ENCODE measurements at places on chromosomes 7 and 10. TPM values are rescaled to one million over a fixed set of nuclear protein-coding genes. Genes with fewer than 3 reads are reported as not detected.

DNA sequence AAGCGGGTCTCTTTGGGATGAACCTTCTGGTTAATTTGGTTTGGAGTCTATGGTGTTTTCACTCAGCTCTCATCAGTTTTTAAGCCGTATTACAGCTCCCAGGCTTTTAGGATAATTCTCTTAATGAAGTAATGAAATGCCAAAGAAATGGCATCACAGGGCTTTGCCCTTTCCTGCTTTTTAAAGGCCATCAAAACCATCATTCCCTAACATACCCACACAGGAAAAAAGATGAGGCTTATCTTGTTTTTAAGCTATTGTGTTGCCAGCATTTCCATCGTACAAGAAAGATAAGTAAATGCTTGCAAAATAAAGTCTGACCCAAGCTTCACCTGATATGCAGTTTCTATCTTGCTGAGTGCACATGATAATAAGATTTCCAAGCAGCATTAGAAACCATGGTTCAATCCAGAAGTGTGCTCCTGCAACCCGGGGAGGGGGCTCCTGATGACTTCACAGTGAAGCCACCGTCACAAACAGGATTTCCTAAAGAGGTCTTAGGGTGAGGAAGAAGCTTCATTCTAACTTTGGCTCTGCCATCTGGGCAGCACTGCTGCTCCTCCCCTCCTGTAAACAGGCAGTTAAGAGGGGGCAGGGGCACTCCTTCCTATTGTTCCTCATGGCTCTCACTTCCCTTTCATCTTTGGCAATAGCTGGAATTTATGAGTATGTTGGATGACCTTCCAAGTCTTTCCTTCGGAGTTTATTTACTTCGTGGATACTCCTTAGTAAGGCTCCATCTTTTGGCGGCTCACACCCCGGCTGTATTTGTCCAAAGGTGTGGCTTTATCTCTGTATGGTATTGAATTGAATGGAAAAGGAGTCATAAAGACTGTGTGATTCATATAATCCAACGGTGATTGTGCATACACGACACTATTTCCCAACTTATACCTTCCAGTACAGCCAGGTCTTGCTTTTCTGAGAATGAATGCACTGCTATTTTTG lies 55.2 kb upstream of the FAM133B start:
- no peak overlapping the region for H3K4me3 ChIP-seq
- no peaks in the 10 kb centered on the region for H3K36me3 ChIP-seq
- H3K27me3 ChIP-seq: no peaks in the 10 kb centered on the region

GRCh38 chr7:55548295-55548731 lies 24.0 kb downstream of the VOPP1 start:
- H3K4me3 ChIP-seq: no peak overlapping the region
- H3K27me3 ChIP-seq: no peaks in the 10 kb centered on the region
- no peaks in the 10 kb centered on the region for H3K36me3 ChIP-seq
- no peak for DNase-seq
- H3K27ac ChIP-seq: no peak overlapping the region

DNA sequence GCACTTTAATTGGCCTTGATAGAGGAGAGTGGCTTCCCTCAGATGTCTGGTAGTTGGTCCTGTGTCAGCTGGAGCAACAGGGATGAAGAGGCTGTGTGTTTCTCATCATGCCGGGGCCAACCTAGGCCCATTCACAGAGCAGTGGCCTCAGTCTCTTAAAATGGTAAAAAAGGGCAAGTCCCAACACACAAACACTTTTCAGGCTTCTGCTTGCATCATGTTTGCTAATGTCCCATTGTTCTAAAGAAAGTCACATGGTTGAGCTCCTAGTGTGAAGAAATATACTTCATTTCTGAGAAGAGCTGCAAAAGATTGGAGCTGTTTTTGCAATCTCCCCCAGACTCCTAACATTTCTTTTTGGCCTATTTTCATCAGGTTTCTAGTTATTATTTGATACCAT lies 40.6 kb upstream of the RBAK start:
- H3K36me3 ChIP-seq: no peaks in the 10 kb centered on the region
- no peaks in the 10 kb centered on the region for H3K4me1 ChIP-seq
- H3K27ac ChIP-seq: no peak overlapping the region
- no peak overlapping the region for H3K4me3 ChIP-seq
- no peak for DNase-seq

GRCh38 chr7:35645691-35646090 lies 49.2 kb downstream of the HERPUD2 start:
- H3K27me3 ChIP-seq: no peaks in the 10 kb centered on the region
- no peak for DNase-seq
- H3K27ac ChIP-seq: no peak overlapping the region
- no peak overlapping the region for H3K4me3 ChIP-seq
- peaks cover 12% of the 10 kb centered on the region for H3K4me1 ChIP-seq
- H3K36me3 ChIP-seq: peaks cover 7% of the 10 kb centered on the region

DNA sequence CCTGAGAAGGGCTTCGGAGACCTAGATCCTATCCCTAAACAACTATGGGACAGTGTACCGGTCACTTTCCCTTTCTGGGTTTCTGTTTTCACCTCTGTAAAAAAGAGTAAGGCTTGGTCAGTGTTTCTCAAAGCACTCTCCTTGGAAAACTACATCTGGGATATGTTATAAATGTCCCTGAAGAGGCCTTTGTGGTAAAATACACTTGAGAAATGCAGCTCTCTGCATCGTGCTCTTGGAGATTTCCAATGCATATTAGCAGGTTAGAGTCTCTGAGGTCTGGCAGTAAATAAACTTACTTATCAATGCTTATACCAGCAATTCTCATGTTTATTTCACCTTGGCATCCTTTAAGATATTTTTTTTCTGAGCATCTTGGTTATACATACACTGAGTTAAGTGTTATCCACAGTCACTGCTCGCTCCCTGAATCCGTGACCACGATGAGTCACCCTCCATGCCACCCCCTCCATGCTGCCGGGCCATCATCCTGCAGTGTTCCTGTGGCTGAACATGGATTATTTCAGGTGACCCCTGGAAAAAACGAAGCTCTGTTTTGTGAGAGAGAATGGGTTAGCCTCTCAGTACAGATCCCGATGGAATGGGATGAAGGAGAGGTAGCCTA lies 3.3 kb upstream of the TBXAS1 start:
- DNase-seq: peak; percentile 35
- H3K27ac ChIP-seq: no peak overlapping the region
- H3K4me1 ChIP-seq: peaks cover 12% of the 10 kb centered on the region
- H3K36me3 ChIP-seq: no peaks in the 10 kb centered on the region

DNA sequence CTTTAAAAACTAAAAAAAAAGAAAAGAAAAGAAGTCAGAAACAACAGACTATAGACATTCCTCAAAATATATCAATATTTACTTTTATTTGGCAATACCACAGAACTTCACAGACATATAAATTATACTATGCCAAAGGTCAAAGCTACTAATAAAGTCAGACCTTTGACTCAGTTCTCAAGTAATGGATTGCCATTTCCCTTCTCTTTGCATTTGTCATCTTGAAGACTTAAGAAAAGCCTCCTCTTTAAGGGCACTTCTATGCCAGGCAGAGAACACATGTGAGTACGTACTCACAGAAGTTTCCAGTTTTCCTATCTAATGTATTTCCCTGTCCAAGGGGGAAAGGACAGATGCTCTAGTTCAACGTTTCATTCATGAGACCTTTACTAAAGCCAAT lies 37.6 kb downstream of the TNPO3 start:
- no peak for DNase-seq
- peaks cover 27% of the 10 kb centered on the region for H3K4me1 ChIP-seq
- peaks cover 51% of the 10 kb centered on the region for H3K36me3 ChIP-seq
- no peak overlapping the region for H3K4me3 ChIP-seq

GRCh38 chr10:6918305-6918704 lies 338.2 kb upstream of the PRKCQ start:
- peak; percentile 42 for DNase-seq
- no peaks in the 10 kb centered on the region for H3K36me3 ChIP-seq
- no peak overlapping the region for H3K4me3 ChIP-seq
- no peaks in the 10 kb centered on the region for H3K27me3 ChIP-seq

DNA sequence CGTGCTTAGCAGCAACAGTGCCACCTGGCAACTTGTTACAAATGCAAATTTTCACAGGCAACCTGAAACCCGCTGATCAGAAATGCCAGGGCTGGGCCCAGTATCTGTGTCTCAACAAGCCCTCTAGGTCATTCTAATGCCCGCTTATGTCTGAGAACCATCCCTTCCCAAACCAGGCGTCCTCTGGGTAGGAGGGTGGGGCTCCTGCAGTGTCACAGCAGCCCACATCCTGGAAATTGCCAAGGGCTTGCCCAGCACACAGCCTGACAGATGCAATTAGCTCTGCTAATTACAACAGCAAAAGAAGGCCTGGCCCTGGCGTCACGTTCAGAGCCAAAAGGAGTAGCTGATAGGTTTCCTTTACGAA lies 15.9 kb downstream of the ITPRIP start:
- H3K36me3 ChIP-seq: no peaks in the 10 kb centered on the region
- peaks cover 100% of the 10 kb centered on the region for H3K4me1 ChIP-seq
- DNase-seq: no peak

GRCh38 chr10:131912620-131913019 lies 11.8 kb downstream of the PPP2R2D start:
- no peak overlapping the region for H3K27ac ChIP-seq
- no peak overlapping the region for H3K4me3 ChIP-seq
- H3K4me1 ChIP-seq: peaks cover 10% of the 10 kb centered on the region
- H3K36me3 ChIP-seq: no peaks in the 10 kb centered on the region

DNA sequence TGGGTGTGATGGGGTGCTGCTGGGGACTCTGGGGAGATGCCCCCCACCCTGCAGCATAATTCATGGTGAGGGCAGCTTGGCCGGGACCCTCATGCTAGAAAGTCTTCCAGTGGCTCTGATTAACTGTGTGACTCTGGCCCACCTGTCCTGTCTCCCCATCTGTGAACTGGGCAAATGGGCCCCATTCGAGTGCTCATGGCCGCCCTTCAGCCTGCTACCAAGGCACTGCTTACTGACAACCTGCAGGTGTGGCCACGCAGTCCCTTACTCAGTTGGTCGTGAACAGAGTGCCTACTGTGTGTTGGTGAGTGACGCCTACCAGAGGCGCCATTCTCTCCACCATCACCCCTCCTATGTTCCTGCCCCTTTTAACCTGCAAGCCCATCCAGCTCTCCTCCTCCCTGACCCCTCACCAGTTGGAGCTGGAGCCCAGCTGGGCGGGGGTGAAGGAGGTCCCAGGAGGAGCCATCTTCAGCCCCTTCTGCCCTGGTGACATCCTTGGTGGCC lies 109.4 kb downstream of the ZMIZ1 start:
- H3K4me1 ChIP-seq: peaks cover 37% of the 10 kb centered on the region
- peaks cover 13% of the 10 kb centered on the region for H3K36me3 ChIP-seq
- H3K4me3 ChIP-seq: no peak overlapping the region
- H3K27ac ChIP-seq: peak overlapping the region; percentile 5
- no peak for DNase-seq
- H3K27me3 ChIP-seq: no peaks in the 10 kb centered on the region

The DPP6 gene
- total RNA-seq: 0.52 TPM

The IL6 gene
- total RNA-seq: 9.4 TPM

The IRF5 gene
- 35.5 TPM for total RNA-seq

The TMEM140 gene
- 25.4 TPM for total RNA-seq

The VENTX gene
- total RNA-seq: 4.1 TPM

The ABCB1 gene
- total RNA-seq: 2.2 TPM

The SFRP5 gene
- total RNA-seq: 0.24 TPM
